AML-193 (cell line): ENCODE measurements at places on chromosomes 2 and 18.
A peak's percentile ranks its signal among the peaks of the same experiment; 100 is the strongest.

DNA sequence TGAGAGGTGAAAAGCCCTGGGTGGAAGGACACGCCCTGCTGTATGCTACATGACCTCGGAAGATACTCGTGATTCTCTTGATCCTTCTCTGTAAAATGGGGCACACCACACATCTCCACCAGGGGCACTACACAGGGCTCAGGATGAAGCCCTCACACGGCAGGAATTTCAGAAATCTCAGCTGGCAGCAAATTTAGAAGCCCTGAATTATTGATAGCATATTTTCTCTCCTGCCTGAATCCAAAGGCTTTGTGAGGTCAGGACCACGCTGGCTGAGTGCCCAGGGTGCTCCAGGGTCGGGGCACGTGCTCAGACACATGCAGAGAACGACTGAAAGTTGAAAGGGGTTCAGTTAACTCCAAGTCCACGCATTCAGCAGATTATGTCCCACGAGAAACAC is 42.1 kb upstream of the GALR1 start:
- peak; percentile 48 for DNase-seq

GRCh38 chr2:37376421-37377186 is 32.2 kb downstream of the QPCT start:
- no peak for DNase-seq

- DNase-seq, result no peak
Observed at GRCh38 chr18:74233933-74234325, 57.8 kb downstream of the CYB5A start.

GRCh38 chr2:54638774-54639187 is 84.7 kb upstream of the EML6 start:
- DNase-seq, result no peak

DNA sequence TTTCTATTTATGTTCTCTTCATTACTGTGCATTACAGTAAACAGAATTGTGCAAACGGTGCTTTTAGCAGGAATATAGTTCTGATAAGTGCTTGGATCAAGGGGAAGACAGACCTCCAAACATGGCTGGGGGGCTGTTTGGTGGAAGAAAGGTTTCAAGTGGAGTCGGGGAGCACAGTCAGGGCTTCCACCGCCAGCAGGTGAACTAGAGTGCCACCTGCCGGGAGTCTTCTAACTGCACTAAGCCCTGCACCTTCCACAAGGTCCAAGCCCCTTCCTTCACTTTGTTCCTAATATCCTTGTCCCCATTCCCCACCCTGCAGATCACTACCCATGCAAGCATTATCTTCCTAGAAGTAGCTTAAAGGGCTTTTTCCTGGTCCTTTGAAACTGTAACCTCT is 11.1 kb downstream of the ONECUT2 start:
- DNase-seq, result peak; percentile 29

DNA sequence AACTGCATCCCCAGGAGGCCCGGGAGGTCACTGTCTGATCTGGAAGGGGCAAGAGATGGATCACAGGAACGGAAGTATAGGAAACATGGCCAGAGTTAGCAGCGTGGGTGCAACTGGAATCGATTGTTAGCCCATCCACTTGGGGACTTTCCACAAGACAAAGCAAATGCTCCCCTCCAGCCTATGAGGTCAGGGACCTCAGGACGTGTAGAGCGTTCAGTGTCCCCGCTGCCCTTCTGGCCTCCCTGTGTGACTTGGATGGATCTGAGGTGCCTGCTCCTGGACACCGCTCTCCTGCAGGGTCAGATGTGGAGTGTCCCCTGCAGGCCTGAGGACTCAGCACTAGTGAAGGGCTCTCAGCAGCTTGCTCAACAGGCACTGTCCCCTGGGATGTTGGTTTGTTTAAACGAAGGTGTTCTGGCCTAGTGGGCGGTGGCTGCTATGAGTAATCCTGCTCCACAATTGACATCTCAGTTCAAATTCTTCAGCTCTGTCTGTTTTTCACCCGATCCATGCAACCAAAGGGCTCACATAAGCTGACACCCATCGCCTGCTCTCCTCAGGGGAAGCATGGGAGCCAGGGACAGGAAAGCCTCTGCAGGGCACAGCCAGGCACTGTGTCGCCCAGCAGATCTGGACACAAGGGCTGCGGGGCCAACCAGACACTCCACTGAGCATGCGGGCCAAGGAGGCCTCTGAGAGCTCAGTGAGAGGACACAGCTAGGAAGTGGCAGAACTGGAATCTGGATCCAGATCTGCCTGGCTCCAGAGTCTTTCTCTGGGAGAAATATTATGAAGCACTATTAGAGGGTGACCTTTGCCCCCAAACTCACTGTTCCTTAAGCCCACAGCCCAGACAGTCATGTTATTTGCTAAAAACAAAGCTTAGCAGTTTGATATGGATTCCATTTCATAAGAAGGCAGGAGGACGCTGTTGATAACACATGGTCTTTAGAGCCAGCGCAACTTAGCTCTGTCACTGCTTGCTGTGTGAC is 78.5 kb downstream of the RHOB start:
- no peak for DNase-seq

DNA sequence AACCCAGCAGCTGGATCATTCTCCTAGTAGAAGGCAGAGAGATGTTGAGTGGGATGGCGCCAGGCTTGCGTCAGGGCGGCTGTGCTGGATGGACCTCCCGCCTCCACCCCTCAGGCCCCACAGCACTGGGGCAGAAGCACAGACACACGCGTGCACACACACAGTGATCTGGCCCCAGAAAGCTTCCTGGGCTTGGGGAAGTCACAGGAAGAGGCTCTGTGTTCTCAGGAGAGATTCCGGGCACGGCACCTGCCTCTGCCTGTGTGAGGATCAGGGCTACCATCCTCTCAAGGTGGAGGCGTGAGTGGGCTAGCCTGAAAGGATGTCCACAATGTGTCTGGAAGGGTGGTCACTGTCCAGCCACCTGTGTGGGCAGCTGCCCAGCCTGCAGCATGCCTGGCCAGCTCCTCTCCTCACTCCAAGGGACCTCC is 229.8 kb upstream of the HS6ST1 start:
- no peak for DNase-seq

DNA sequence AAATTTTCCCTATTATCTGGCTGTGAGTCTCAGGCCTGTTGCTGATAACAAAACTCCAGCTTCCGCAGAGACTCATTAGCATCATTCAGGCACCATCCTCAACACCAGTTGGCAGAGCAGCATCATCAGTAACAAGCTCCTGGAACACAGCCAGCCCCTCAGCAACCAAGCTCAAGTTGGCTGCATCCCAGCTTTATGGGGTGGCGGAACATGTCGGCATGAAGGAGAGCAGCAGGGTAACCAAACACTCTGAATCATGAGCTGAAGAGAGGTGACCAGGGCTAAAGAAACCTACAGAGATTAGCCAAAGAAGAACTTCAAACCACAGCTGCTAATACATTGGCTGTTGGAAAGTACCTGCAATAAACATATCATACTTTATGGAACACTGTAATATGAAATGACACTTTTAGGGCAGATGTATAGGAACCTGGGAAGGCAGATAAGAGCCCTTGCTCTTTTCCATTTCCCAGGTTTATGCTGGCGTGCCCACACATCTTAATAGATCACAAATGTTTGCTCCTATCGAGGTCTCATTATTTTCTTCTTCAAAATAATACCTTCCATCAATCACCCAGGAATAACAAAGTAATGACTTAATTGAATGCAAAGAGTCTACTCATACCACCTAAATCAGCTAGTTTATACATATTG is 63.8 kb downstream of the PDE11A start:
- DNase-seq, result no peak

- DNase-seq, result no peak
Observed at GRCh38 chr2:43254331-43254730, 27.9 kb upstream of the ZFP36L2 start.

DNA sequence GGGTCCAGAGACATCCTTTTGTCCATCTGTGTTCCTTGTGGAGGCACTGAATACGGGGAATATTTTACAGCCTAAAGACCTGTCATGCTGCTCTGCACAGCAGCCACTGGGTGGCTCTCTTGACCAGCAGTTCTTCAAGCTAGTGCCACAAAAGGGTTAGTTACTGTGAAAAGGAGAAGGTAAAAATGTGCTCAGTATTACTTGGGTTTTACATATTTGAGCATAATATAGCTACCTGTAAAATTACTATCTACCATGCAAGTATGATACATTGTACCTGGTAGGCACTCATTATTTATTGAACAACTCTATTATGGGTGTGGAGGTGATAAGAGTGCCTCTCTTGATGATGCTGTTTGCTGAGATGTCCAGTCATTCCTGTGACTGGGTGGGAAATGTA is 23.6 kb downstream of the FZD5 start:
- DNase-seq, result peak; percentile 79

DNA sequence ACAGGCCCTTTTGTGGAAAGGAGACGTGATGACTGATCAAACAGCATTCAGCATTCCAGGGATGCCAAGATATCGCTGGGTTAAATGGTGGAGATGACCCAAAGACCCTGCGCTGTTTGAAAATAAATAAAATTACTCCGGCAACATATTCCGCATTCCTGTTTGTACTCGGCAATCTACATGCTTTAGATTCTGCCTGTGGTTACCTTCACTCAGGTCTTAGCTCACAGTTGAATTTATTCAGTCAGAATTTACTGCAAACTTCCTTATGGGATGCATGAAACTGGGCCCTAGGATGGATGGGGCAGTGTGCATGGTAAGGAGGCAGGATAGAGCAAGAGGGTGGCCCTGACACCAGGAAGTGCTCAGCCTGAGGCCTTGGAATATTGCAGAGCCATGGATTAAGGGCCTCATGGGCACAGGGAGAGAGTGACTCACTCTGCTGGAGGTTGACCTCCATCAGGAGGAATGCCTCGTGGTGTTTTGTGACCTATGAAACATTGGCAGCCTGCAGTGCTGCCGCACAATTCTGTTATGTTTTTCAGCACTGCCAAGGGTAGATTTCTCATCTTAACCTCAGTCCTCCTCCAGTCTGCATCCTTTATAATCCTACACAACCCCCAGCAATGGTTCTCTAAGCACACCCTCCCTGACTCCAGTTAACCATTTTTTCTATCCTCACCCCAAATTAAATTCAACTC is 321.4 kb downstream of the IRS1 start:
- no peak for DNase-seq

GRCh38 chr2:112884869-112885505 is 26.0 kb upstream of the IL37 start:
- DNase-seq, result peak; percentile 52

DNA sequence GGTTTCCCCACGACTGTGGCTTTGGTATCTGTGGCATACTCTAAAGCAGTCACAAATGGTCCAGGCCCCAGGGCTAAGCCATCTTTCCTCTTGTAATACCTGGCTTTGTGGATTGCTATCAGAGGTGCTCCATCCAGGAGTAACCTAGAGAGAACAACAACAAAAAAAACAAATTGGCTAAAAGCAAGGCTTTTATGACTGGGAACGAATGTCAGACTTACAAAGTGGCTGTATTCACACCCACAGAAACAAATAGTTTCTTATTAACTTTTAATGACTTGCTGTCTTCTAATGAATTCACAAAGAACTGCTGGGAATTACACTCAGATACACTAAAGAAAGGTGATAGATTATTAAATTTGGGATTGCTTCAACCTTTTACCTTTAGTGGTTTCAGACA is 35.1 kb downstream of the HDHD2 start:
- no peak for DNase-seq

DNA sequence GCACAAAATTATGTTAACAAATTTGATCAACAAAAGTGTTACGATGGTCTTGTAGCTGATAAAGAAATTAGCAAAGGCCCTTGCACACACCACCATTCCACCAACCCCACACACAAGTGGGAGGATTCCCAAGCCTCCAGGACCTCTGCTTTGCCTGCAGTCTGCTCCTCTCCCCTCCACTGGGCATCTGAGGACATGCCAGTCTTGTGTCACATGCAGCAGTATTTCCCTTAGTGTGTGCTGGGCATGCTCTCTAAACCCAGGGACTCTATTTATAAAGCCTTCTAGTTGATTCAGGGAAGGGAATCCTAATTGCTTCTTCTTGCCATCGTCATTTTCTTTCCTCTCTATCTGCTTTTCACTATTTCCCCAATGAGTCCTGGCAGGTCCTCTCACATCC is 53.3 kb downstream of the KCTD18 start:
- DNase-seq, result no peak

GRCh38 chr2:68730828-68731227 is 3.8 kb upstream of the ARHGAP25 start:
- DNase-seq, result no peak

- DNase-seq, result no peak
Observed at GRCh38 chr2:27912512-27912911, 22.0 kb downstream of the BABAM2 start.

DNA sequence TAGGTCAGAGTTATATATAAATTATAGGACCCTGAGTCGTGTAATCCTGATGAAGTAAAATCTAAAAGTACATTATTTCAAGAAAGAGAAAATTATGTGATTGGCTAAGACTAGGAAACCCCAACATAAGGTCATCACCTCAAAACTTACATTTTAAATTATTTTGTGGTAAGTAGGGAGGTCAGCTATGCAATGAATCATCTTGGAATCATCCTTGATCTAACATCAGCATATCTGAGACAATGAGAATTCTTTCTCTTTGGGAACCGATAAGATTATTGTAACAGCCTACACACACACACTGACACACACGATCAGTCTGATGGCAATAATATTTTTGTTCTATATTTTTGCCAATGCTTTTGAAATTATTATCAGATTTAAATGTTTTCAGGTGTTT is 904.8 kb upstream of the CHAC2 start:
- no peak for DNase-seq

DNA sequence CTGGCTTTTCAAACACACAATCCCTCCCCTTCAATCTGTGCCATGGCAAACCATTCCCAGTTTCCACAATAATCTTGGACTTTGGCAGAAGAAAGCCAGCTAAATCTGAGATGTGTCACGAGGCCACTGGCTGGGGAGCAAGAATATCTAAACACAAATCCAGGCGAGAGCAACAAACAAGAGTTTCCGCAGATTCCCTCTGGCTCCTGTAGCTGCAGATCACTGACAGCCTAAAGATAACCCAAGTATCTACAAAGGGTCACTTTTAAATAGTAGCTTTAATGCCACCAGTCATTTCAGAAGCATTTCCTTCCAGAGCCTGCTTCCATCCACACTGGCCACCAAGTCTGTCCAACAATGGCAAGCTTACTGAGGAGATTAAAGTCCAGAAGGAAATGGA is 86.9 kb downstream of the ACVR1 start:
- no peak for DNase-seq

DNA sequence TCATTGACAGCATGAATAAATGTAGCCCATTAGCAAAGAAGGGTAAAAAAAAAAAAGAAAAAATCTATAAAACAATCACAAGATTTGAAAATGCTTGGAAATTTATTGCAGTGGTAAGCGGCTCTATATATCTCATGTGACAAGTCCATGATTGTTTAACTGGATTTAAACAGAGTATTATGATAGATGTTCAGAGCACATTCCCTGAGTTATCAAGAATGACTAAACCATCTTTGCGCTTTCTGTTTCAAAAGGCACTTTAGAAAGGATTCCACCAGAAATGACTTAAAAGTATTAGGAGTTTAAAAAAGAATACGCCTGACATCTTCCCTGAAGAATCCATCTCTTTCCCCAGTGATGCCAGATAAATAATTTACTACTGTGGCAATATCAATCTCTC is 409.5 kb upstream of the UBE2E3 start:
- no peak for DNase-seq

- no peak for DNase-seq
Observed at GRCh38 chr18:25734336-25734735, 356.1 kb downstream of the SS18 start.
